NCI-H1436 treated with DMSO at 0.1 percent for 48 hours (cell line): ENCODE measurements at places on chromosomes 16 and 17.

- no peak for DNase-seq
These were observed 1.7 kb downstream of the ACADVL start for GRCh38 chr17:7221278-7222092.

GRCh38 chr17:62888148-62888547 lies 77.9 kb upstream of the TANC2 start:
- DNase-seq: no peak

GRCh38 chr16:29904947-29905346 lies 4.7 kb downstream of the ASPHD1 start:
- DNase-seq: no peak

GRCh38 chr17:30597776-30598288 lies 120.6 kb downstream of the GOSR1 start:
- no peak for DNase-seq

DNA sequence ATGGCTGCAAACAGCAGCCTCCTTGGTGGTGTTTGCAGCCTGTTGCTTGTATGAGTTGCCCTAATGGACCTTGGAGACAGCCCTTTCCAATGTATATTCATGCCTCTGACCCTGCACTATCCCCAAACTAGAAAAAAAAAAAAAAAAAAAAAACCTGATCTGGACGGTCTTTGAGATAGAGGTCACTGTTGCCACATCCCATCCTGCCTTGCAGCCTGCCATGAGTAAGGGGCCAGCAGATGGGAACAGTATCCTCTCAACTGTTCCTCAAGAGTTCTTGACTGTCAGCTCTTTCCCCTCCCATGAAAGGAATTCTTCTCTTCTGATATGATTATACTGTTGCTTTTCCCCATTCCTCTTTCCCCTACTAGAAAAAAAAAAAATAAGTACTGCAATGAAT lies 152.4 kb downstream of the SSH2 start:
- DNase-seq: no peak

GRCh38 chr17:15945527-15946191 lies 729 bp downstream of the ADORA2B start:
- no peak for DNase-seq

- no peak for DNase-seq
These were observed 12.0 kb downstream of the HS3ST6 start for GRCh38 chr16:1906055-1906845.

- no peak for DNase-seq
These were observed 233.8 kb downstream of the SNX29 start for GRCh38 chr16:12210258-12210880.

DNA sequence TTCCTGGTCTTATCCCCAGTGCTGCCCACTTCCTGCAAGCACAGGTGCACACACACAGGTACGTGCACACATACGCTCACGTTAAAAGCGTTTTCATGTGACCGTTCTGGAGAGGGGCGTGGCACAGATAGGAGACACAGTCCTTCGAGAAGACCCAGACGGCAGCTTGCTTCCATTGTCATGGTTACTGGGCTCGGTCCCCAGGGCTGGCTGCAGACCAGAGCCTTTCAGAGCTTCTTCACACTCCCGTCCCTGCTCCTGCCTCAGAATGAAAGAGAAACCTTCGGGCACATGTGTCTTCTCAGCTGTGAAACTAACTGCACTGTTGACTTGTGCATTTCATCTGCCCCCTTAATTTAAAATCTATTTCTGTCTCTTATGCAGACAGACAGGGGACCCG lies 154.2 kb downstream of the PITPNC1 start:
- DNase-seq: no peak

- peak; percentile 88 for DNase-seq
These were observed 28.6 kb downstream of the SLC38A8 start for GRCh38 chr16:84013787-84014569.

DNA sequence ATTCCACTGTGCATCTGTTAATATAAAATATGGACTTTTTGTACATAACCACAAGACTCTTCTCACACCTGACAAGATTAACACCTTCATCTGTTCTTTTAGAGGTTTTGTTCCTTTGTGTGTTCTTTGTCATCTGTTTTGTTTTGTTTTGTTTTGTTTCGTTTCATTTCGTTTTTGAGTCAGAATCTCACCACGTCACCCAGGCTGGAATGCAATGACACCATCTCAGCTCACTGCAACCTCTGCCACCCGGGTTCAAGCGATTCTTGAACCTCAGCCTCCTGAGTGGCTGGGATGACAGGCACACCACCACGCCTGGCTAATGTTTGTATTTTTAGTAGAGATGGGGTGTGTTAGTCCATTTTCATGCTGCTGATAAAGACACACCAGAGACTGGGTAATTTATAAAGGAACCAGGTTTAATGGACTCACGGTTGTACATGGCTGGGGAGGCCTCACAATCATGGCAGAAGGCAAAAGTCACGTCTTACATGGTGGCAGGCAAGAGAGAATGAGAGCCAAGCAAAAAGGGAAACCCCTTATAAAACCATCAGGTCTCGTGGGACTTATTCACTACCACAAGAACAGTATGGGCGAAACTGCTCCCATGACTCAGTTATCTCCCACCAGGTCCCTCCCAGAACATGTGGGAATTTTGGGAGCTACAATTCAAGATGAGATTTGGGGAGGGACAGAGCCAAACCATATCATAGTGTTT lies 22.3 kb downstream of the C16orf90 start:
- no peak for DNase-seq

- no peak for DNase-seq
These were observed 4.3 kb upstream of the NAGLU start for GRCh38 chr17:42531455-42532354.

DNA sequence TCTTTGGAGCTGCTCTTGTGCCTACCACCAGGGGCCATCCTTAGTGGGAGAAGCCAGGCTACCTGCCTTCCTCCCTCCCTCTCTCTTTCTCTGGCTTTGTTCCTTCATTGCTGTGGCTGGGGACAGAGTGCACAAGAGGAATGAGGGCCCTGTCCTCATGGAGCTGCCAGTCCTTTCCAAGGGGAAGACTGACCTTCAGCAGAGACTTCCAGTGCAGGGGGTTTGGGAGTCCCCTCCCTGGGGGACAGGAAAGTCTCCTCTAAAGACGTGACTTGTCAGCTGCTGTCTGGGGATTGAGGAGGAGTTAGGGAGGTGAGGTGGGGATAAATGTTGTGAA lies 108.1 kb downstream of the CMIP start:
- DNase-seq: no peak

GRCh38 chr17:65956814-65957213 lies 235.1 kb downstream of the CEP112 start:
- no peak for DNase-seq
